ENCODE measurements at places on chromosomes 4 and X. TPM values are rescaled to one million over a fixed set of nuclear protein-coding genes. Genes with fewer than 3 reads are reported as not detected.

Gene SOD3
- total RNA-seq, result 109 TPM

Gene TBC1D8B
- 5.7 TPM for total RNA-seq

Gene NLGN4X
- total RNA-seq, result 2.6 TPM

GRCh38 chr4:8090744-8091301, 67.8 kb downstream of the ABLIM2 start:
- no peak for DNase-seq

GRCh38 chr4:27233531-27233930, 372.9 kb downstream of the STIM2 start:
- no peak for DNase-seq

GRCh38 chrX:9663216-9663615, 102.4 kb downstream of the GPR143 start:
- DNase-seq, result no peak

Measured in upper lobe of left lung (tissue), 6 donors.